ENCODE measurements at places on chromosomes 1 and 21. TPM values are rescaled to one million over a fixed set of nuclear protein-coding genes. Genes with fewer than 3 reads are reported as not detected.

S100A3 gene
- 25.0 TPM for total RNA-seq

RGS5 gene
- 1,385 TPM for total RNA-seq

INAVA gene
- 1.8 TPM for total RNA-seq

PTAFR gene
- total RNA-seq: 9.2 TPM

KLF17 gene
- total RNA-seq: 0.92 TPM

ARMH1 gene
- 0.81 TPM for total RNA-seq

RSPH1 gene
- total RNA-seq: 0.27 TPM

FMO4 gene
- total RNA-seq: 10.6 TPM

FHAD1 gene
- total RNA-seq: not detected

MAN1C1 gene
- total RNA-seq: 21.0 TPM

TMEM82 gene
- total RNA-seq: not detected

TSHB gene
- total RNA-seq: not detected

PTPN7 gene
- 4.3 TPM for total RNA-seq

GRCh38 chr1:24584171-24584647 is 28.3 kb downstream of the NCMAP start:
- DNase-seq: no peak

DNA sequence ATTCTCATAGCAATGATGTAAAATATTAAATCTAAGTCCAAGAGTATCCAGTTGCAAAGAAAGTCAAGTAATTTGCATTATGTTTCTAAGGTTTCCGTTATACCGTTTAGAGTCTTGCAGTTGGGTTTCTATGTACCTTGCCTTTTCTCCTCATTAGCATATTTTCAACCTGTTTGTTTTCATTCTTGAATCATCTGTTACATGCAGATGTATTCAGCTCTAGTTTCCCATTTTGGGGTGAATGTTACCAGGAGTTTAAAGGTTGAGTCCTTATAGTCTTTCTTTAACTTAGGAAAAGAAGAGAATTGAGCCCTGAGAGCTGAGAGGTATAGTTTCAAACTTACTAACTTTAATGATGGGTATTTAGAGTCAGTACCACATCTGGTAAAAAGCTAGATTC is 139.9 kb downstream of the NFIA start:
- DNase-seq: no peak

DNA sequence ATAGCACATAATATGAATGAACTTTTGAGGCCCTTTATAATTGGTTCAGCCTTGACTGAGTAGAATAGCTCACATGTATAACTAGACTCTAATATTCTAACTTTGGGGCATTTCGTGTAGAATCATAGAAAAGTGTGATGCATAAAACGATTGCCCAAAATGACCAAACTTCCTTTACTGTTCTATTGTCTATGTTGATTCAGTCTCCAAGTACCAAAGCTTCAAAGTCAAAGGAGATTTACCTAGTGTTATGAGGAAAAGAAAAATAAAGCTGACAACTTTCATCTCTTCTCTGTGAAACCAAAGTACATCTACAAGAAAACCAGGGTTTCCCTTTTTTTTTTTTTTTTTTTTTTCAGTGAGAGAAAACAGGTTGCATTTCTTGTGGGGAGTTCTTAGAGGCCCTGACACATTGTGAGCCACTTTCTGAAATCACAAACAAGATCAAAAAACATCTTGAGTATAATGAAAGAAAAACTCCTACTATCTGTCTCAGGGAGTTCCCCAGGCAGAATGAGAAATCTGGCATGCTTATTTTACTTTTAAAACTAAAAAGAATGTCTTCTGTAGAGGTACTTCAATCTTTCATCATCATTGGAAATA is 183.4 kb downstream of the TNFSF18 start:
- no peak for DNase-seq

DNA sequence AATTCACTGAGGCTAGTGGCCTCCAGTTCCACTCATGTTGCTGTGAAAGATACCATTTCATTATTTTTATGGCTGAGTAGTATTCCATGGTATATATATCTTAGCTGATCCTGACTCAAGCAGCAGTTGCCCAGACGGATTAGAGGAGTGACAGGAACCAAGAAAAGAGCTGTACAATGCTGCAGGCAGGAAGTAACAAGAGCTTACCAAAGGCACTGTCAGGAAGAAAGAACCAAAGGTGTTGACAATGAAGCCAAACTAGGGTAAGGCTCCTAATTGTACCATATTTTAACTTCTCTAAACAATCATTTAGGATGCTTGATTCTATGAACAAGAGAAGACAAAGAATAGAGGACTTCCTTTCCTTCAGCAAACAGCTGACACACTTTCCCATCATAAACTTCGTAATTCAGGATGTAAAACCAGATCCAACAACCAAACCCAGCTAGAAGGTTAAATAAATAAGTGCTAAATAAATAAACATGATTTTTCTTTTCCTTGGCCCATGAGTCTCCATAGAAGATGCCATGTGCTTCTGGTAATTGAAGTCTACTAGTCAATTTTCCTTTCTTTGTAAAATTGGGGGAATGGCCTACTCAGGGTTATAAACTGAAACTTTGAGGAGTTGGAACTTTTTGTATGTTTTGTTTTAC is 248.2 kb upstream of the SGIP1 start:
- no peak for DNase-seq

GRCh38 chr1:92755541-92756461 is 29.1 kb downstream of the EVI5 start:
- DNase-seq: no peak

DNA sequence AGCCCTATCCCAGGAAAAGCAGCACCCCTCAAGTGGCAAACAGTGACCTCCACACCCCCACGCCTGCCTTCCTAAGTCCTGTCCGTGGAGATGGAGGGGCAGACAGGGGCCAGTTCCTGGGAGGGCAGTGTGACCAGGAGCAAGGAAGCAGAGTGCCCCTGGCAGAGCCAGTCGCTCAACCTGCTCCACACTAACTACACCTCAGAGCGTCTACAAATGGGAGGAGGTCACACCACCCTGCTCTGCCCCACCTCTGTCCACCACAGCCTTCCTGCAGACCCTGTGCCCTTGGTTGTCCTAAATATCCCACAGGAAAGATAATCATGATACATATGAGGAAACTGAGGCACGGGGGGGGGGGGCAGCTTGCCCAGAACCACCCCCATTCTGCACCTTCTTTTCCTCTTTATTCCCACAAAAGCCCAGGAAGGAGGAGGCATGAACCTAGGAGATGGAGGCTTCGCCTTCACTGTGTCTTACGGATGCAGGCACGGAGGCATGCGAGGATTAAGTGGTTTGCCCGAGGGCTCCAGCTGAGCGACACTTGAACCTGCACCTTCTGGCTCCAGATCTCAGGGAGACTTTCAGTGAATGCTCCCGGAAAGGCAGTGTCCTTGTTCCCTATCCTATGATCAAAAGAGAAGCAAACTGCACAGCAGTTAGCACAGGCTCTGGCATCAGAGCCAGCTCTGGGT is 42.7 kb upstream of the SELENON start:
- no peak for DNase-seq

DNA sequence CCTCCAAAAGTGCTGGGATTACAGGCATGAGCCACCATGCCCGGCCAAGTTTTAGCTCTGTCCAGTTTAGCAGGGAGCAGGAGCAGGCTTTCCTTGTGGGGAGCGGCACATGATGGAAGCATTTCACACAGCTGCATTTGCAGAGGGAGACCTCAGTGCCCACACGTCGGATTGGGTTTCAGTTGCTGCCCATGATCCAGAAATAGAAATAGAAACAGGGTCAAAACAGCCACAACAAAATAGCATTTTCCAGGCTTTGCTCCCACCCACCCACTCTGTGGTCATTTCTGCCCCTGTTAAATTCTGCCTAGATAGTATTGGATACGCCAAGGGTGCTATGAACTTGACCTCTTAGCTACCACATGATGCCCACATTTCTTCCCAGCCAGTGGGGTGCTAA is 128.4 kb downstream of the CNIH3 start:
- DNase-seq: no peak

- DNase-seq: no peak
Measured at GRCh38 chr1:91091812-91092211, 70.0 kb upstream of the ZNF644 start.

GRCh38 chr1:24190983-24191461 is 3.9 kb upstream of the IFNLR1 start:
- DNase-seq: no peak

GRCh38 chr1:246121533-246121932 is 385.5 kb downstream of the SMYD3 start:
- DNase-seq: no peak

DNA sequence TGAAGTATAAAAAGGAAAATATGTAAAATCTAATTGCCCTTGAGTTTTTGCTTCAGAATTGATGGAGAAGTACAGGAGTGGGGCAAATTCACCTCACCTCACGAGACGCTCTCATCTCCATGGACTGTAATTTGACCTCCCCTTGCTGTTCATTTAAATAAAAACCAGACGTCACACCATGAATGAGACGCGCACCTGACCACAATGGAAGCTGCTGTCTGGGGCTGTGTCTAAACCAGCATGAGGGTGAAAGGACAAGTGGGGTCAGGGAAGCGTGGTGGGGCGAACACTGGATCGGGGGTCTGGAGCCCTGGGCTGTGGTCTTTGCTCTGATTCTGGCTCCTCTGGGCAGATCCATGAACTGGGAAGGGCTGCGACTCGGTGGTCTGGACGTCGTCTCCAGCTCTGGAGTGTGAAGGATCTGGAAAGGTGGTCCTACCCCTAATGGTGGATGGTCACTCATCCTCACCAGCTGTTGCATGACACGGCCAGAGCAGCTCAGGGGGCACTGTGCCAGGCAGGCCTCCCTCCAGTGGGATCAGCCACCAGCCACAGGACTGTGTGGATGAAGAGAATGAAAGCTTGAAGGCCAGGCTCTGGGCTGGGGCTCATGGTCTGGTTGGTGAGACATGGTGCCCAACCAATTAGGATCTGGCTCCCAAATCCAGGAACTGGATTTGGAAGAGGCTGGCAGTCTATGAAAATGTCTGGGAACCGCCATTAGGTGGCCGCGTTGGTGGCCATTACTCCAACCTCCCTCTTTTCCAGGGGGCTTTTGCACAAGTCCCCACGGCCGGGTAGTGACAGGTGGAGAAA is 728.6 kb downstream of the PTPRU start:
- no peak for DNase-seq

GRCh38 chr1:110829955-110830553 is 42.9 kb upstream of the CD53 start:
- DNase-seq: no peak

- DNase-seq: no peak
Measured at GRCh38 chr1:206102292-206102936, 14.8 kb downstream of the AVPR1B start.

GRCh38 chr1:168112673-168113305 is 23.9 kb downstream of the GPR161 start:
- no peak for DNase-seq

- no peak for DNase-seq
Measured at GRCh38 chr1:230622151-230622550, 20.1 kb upstream of the COG2 start.

DNA sequence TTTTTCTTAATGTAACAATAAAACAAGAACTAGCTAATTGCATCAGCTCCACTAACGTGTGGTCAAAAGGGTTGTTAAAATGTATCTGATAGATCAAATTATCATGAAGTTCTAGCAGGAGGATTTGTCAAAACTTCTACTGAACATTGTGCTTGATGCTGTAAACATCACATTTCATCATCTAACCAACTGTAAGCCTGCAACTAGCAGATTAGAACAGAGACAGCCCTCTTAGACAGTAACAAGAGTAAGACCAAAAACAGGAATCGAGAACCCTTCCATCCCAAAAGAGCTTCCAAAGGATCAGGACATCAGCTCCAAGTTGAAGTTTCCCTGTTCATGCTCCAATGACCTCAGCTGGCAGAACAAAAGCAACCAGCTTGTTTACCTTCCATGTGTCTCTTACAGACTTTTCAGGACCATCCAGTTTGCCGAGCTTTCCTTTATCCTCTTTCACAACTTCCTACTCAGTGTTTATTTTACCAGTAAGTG is 44.6 kb downstream of the NIBAN1 start:
- DNase-seq: no peak

DNA sequence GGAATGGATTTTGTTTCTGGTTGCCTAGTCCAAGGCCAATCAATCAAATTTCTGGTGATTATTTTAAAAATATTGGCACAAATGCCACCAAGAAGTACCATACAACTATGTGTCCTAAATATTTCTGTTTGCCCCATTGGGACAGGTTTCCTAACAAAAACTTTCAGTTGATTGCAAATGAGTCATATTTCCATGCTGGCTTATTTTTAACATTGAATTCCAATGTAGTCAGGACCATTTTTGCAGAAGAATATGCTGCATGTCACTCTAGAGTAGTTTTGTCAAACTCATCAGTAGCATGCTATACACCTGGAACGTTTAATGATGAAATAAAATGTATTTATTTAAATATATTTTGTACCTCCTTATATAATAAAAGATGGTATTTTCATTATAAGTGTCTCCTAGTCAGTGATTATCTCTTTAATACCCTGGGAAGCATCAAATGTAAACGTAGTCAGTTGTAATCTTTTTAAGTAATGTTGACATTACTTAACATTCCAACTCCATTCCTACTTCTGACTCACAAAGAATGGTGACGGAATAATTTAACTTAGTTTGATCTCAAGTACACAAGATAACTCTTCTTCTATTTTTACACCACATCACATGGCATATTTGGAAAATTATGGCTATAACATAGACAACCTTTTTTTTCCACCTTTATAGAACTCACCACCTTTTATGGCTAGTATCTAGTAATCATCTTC is 39.0 kb upstream of the USH2A start:
- DNase-seq: no peak

DNA sequence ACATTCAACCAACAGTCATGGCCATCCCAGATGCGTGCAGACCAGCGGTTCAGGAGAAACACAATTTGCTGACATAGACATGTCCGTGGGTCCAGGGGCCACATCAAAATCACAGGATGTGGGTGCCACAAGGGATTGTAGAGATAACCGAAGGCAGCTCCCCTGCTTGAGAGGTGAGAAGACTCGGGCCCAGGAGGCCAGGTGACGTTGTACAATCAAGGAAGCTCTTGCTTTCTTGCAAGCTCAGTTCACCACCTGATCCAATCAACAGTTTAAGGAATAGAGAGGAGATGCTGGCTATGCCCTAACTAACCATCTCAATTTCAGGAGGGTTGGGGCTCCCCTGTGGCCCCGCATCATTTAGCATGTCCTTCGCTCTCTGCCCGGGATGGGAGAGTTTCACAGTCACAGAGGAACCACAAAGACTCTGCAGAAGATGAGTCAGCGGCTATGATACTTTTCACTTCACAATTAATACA is 19.5 kb downstream of the UBASH3A start:
- DNase-seq: no peak

- DNase-seq: no peak
Measured at GRCh38 chr21:33412832-33413519, 9.8 kb downstream of the IFNGR2 start.

DNA sequence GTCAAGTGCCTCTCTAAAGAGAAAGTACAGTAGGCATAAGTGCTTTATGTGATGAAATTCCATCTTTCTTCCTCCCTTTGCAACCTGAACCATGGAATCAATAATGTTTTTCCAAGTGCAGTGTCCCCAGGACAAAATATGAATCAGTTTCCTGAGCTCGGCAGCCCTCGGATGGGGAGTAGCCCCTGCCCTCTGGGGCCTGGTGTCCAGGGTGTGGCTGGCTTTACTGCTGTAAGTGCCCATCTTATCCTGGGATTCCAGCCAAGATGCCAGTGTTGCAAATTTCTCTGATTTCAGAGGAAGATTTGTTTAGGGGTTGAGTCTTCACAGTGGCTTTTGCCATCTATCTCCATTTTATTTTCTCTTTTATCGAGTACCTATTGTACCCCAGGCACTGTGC is 40.5 kb upstream of the SRP9 start:
- DNase-seq: no peak

- no peak for DNase-seq
Measured at GRCh38 chr1:154546264-154547063, 12.0 kb downstream of the UBE2Q1 start.
